ENCODE measurements at places on chromosomes 11 and 22. TPM values are rescaled to one million over a fixed set of nuclear protein-coding genes. Genes with fewer than 3 reads are reported as not detected.

DNA sequence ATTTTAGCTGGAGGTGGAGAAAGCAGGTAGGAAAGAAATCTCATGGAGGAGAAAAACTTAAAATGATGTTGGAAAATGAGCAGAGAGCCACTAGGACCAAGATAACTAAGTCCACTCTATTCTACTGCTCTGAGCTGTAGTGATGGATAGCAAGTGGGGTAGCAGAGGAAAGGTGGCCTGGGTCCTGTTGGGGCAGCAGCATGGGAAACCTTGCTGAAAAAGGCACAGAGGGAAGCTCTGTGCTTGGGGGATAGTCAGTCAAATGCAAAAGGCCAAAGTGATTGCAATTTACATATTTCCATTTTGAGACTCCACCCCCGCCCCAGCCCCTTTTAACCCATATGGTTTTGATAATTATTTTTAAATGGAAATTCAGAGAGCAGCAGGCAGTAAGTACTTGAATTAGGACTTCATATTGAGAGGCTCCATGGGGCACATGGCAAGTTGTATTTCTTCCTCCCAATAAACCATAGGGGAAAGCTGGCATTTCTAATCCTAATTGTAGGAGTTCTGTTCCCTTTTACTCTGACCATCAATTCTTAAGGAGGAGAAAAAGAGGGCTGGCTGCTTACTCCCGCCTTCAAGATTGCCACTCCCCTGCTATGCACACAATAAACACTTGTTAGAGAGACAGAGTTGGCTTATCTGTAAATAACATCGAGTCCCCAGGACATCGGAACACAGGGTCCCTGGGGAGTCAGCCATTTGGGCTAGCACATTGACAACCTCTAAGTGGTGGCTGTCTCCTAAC, 1341.5 kb upstream of the TENM4 start:
- DNase-seq: no peak

ZP1 gene
- total RNA-seq: not detected

DNA sequence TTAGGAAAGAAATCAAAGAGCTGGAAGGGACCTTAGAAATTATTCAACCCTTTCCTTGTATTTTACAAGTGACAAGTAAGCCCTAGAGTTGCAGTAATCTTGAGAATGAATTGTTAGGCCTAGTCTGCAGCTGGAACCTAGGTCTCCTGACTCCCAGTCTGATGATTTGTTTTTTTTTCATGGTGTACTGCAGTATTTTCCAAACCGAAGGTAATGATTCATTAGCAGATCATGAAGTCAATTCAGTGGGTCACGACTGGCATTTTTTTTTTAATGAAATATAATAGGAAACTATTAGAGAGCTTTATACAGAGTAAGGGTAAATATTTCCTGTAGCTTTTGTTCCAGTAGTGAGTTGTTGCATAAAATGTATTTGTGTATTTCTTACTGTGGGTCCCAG, 42.8 kb downstream of the EXT2 start:
- DNase-seq: no peak

DNA sequence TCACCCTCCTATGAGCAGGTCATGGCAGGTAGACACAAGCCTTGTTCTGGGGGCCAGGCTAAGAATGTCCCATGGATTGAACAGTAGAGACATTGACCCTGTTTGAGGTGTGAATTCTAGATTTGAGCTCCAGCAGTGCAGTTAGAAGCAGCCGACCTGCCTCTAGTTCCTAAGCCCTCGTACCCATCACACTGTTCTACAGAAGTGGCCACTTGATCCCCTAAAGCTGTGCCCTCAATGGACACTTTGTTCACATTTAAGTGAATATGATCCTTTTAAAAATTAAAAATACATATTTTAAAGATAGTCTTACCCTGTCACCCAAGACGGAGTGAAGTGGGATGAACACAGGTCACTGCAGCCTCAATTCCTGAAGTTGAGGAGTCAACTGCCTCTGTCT, 122.0 kb downstream of the MED15 start:
- DNase-seq: no peak

DNA sequence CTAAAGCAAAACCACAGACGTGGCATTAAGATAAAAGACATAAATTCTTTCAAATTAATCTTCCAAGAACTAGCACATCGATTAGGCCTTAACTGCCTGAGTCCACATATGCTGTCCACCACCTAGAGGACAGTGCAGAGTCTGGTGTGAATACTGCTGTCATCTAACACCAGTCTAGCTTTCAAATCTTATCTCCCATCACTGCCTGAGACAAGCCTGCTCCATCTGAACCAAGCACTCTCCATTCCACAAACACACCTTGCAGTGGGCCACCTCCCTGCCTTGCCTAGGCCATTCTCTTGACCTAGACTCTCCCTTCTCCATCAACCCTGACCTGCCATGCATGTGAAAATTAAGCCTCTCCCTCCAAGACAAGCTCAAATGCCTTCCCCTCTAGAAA, 129.5 kb upstream of the PITPNB start:
- DNase-seq: no peak

Data from activated CD8-positive, alpha-beta T cell treated with anti-CD3 and anti-CD28 coated beads, Interleukin-2, amount 10 ng/mL, durations not matched to agents 7 days and 5 days (primary cell).